K562 (cell line): ENCODE measurements at places on chromosomes 5 and 9. TPM values are rescaled to one million over a fixed set of nuclear protein-coding genes. Genes with fewer than 3 reads are reported as not detected.

- no peak for DNase-seq
Measured at GRCh38 chr5:160649304-160649703, 202.7 kb downstream of the ATP10B start.

Gene CDC25C
- total RNA-seq, result 18.2 and 19.6 TPM in 2 replicates

Gene TNFSF15
- not detected in 2 replicates for total RNA-seq

DNA sequence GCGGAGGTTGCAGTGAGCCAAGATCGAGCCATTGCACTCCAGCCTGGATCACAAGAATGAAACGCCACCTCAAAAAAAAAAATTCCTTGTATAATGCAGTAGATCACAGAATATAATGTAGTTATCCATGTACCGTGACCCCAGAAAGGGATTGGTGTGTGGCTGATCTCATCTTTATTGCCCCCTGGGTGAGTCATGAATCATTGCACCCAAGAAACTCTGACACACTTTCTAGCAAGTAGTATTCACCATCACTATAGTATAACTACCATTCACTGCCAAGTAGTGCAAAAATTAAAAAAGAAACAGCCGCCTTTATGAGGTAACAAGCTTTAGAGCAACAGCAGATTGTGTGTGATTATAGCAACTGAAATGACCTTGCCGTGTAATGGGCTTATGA, 23.7 kb upstream of the ANKH start:
- no peak for DNase-seq

Gene CAVIN4
- 0.18 and 0.20 TPM in 2 replicates for total RNA-seq

DNA sequence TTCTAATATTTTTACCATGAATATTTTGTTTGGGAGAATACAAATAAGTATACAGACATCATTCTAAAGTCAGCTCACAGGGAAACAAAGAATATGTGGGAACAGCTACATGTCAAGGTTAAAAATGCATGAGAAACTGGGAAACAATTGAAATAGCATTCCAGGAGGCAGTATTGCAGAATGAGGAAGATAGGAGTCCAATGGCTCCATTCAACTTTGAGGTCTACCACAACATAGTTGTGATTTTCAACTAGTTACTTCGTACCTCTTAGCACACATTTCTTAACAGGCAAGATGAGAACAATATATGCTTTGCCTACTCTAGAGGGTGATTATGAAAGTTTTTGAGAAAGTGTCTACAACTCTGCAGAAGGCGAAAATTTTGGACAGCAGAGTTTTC, 35.2 kb upstream of the CAST start:
- no peak for DNase-seq

Gene FABP6
- total RNA-seq, result not detected in 2 replicates

DNA sequence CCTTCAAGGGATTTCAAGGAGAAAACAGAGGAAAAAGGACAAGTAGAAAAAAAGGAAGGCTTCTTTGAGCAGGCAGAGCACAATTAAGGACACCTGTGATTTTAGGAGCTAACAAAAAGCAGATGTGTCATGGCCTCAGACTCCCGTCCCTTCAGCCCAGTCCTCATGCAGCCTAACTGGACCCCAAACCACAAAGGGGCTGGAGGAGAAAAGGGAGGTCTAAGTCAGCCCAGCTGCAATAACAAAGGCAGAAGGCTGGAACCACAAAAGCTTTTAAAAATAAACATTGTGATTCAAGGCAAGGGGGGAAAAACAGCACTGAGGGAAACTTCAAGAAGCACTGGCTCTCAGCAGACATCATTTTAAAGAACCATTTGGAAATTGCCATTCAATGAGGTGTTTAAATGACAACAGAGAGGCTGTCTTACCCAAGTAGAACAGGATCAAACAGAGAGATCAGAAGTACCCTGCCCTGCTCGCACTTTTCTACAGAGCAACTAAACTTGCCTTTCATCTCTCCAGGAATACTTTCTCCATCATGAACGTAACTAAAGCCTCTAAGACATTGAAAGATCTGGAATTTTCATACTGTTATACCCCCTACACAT, 89.3 kb downstream of the SEMA5A start:
- no peak for DNase-seq

Gene SHISAL2B
- total RNA-seq, result not detected in 2 replicates

GRCh38 chr5:42520957-42521356, 97.7 kb downstream of the GHR start:
- DNase-seq, result no peak

- no peak for DNase-seq
Measured at GRCh38 chr9:36826581-36826980, 207.5 kb downstream of the PAX5 start.

- peak; percentile 48 for DNase-seq
Measured at GRCh38 chr5:151063142-151063989, 17.5 kb downstream of the TNIP1 start.

DNA sequence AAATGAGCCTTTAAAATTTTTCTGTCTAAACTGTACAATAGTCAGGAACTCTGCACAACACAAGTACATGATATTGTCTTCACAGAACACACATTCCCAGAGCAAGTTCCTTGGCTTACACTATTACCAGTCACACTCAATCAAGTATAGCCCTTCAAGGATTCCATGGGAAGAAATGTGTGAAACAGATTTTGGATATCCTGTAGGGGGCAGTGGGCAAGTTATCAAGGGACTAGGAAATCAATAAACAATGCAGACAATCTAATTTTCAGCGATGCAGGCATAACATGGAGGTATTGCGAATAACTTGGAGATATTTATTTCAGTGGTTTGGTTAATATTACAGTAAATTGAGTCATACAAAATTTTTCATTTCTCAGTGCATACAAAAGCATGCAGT, 1171.5 kb upstream of the NUDT12 start:
- no peak for DNase-seq

DNA sequence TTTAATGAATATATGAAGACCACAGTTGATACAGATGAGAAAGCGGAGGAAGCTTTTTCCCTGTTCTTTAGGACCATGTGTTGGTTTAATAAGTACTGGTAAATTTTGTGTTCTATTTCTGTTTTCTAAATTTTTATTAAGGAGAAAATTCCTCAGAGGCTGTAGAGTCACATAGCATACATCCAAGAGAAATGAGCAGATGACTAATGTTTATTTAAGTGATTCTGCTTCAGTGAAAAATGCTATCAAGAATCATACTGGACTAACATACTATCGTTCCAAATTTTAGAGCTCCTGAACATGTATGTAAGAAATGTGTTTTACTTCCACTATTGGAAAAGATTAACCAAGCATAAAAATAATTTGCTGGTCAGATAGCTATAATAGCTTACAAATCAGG, 115.0 kb downstream of the KIAA1958 start:
- no peak for DNase-seq

Gene ADAM19
- 1.0 and 1.1 TPM in 2 replicates for total RNA-seq

Gene LRRC70
- total RNA-seq, result 0.73 and 0.83 TPM in 2 replicates

DNA sequence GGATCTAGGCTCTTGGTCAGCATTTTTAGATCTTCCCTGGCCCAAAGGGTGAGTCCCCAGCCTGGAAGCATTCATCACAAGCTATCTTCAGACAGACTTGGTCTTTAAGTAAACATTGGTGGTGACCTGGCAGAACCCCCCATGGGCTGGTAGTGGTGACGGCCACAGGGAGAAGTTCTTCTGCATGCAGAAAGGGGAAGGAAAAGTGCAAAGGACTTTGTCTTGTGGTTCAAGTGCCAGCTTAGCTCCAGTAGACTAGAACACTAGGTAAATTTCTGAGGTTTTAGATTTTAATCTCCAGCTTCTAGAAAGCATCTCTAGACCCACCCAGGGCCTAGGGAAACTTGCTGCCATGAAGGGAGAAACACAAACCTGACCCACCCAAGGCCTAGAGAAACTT, 584.0 kb downstream of the CHSY3 start:
- DNase-seq, result no peak

- no peak for DNase-seq
Measured at GRCh38 chr9:88782931-88783710, 208.1 kb upstream of the S1PR3 start.
